Amniotic epithelial cell (primary cell): ENCODE measurements at places on chromosomes 5 and 9.

DNA sequence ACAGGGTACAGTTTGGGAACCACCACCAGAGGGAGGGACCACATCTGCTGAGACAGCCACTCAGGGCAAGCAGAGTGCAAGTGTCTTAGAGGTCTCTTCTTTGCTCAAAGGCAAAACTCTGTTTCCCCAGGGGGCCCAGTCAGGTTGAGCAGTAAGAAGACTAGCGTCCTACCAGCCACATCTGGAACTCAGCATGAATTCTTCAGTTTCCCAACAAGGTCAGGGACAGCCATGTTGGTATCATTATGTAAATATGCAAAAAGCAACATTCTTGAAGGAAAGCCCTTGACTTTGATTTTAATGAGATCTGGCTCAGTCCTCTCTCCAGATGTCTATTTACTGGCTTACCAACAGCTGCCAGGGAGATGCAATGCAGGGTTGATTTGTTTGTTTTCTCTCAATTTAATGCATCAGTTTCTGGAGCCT, 46.7 kb downstream of the TGFBI start:
- DNase-seq, result no peak

DNA sequence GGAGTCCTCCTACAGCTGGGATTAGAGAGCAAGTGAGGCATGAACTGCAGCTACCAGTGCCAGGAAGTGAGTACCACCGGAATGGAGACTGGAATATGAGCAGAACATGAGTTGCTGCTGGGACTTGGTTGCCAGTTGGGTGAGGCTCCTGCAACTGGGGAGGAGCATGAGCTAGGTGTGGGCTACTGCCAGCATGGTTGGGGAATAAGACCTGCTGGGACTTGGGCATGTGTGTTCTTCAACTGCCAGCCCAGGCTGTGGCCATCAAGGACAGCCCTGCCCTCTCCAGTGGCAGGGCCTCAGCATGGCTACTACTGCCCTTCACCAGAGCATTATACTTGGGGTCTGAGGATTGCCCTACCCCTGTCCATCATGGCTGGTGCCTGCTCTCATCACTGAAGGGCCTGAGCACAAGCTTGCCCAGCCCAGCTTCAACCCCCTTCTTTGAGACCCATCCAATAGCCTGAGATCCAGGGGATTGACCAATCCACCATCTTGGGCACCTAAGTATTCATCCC, 665.0 kb downstream of the ELAVL2 start:
- no peak for DNase-seq

GRCh38 chr5:167167191-167167795, 1124.2 kb upstream of the WWC1 start:
- DNase-seq, result peak; percentile 21

DNA sequence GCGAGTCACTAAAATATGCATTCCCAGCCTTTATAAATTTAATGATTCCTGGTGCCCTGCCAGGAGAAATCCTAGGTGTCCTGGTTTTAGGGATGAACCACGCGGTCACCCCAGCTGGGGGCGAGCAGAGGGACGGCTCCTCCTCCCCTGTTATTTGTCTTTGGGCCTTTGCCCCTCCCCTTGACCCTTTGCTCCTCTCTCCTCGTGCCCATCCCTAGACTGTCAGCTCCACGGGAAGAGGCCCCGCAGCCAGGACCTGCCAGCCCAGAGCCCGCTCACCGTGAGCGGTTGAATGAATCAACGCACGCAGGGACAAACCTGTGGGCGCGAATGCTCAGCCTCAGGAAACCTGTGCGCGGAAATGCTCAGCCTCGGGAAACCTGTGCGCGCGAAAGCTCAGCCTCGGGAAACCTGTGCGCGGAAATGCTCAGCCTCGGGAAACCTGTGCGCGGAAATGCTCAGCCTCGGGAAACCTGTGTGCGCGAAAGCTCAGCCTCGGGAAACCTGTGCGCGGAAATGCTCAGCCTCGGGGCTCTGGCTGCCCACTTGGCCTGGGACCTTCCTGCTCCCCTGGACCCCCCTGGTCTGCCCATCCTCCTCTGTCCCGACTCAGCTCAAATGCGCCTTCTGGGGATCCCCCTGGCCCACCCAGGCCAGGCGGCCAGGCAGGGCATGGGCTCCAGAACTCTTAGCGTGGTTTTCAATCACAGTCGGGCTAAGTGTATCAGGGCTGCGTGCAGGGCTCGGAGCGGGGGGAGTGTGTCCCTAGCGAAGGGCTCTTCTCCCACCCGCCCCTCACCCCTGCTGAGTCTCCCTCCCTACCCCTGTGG, 140.5 kb upstream of the COL5A1 start:
- no peak for DNase-seq

- peak; percentile 23 for DNase-seq
These were observed 45.1 kb downstream of the KIAA1958 start for GRCh38 chr9:112531666-112532282.
